PC-3 (cell line): ENCODE measurements at places on chromosomes 5 and 9.

DNA sequence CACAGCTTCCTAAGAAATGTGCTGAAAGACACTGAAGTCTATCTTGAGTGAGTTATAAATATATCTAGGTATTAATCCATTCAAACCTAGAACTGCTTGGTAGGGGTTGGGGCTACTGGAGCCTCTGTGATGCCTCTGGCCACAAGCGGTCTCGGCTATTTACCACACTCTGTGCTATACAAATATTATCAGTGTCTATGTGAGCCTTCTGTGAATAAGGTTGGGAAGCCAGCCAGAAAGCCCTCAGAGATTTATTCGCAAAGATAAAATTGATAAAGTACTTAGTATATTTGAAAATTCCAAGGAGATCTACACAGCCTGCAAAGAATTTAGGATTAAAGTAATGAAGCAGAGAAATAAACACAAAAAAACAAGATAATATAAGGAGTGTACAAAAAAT lies 41.4 kb downstream of the LIFR start:
- no peak for DNase-seq

DNA sequence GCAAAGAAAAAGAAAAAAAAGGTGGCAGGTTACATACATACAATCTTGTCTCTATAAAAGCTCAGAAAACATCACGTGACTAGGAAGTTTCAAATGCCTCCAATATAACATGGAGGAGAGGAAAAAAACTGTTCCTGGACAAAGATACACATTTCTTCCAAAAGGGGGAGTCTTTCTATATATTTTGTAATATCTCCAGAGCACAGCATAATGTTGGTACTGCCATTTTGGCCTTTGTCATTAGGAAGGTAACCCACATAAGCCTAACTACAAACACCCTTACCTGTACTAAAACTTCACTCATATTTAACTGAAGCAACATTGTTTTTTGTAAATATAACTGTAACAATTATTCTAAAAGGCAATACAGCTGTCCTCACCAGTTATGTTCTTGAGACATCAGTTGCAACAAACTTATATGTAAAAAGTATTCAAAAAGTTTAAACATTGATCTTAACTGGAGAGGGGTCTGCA lies 1.2 kb upstream of the BTF3 start:
- peak; percentile 70 for DNase-seq

DNA sequence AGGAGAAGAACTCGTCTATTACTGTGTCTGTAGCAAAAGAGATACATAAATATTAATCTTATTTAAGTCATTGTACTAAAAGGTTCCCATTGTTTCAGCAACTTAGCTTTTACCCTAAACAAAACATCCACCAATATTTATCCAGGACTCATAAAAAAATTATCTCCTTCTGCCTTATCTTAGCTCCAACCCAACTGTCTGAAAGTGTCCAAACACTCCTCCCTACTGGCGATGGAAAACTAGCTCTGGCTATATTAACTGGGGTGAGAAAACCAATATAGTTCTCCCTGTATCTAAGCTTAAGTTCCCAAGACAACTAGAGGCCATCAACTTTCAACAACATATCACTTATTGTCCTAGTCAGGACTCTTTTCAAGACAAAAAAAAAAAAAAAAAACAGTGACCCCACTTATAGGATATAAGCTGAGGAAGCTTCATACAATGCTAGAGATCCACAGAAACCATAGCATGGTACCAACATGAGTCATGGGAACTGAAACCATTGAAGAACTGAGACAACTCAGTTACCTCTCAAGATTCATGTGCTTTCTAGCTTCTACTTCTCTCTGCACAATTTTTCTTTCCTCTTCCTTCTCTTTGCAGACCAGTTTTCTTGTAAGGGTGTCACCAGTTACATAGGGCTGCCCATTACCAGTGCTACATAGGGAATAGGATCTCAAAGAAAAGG lies 150.7 kb upstream of the RASA1 start:
- DNase-seq = peak; percentile 26

- DNase-seq = no peak
Measured at GRCh38 chr9:108166519-108166918, 677.0 kb upstream of the KLF4 start.

GRCh38 chr5:84080908-84081307 lies 303.8 kb downstream of the EDIL3 start:
- no peak for DNase-seq
